ENCODE measurements at places on chromosomes 12 and 14.
A peak's percentile ranks its signal among the peaks of the same experiment; 100 is the strongest.

DNA sequence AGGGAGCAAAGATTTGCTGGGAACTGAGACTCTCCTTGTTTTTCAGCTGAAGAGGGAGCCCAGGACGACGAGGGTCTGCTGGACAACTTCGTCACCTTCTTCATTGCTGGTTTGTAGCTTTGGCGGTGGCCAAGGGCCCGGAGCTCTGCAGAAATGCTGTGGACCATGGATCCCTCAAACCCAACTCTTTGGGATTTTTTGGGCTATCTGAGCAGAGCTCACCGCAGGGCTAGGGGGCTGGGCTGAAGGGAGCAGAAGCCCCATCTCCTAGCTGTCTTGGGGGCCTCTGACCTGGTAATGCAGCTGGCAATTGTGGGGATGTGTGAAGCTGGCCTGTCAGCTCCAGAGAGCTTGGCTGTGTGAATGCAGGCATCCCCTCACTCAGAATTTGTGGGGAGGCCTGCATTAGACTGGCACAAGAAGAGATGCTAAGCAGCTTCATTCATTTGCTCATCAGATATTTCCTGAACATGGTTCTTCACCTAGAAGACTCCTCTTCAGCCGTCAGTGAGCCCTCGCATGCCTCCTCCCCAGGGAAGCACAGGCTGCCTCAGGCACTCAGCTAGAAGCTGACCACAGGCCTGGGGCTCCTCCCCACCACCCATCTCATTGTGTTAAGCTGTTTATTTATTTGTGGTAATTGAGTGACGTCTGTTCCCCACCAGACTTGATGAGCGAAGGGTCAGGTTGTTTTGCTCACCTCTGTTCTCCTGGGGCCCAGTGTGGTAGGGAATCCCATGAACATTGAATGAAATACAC is 32.2 kb downstream of the CYP46A1 start:
- DNase-seq = no peak

DNA sequence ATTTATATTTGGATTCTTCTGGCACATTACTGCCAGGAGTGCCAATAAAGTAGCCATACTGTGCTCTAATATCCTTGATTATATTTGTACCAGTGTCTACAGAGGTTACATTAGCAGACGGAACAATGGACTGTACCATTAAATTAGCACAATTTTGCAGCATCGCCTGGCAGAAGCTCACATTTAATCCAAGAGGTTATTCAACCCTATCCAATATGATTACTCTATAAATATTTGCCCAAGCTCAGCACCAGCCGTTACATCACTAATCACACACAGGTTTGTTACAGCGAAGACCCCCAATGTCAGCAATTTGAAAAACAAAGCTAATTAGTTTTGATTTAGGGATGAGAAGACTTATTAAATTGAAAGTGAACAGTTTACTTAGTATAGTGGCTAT is 16.9 kb upstream of the MGST1 start:
- no peak for DNase-seq

DNA sequence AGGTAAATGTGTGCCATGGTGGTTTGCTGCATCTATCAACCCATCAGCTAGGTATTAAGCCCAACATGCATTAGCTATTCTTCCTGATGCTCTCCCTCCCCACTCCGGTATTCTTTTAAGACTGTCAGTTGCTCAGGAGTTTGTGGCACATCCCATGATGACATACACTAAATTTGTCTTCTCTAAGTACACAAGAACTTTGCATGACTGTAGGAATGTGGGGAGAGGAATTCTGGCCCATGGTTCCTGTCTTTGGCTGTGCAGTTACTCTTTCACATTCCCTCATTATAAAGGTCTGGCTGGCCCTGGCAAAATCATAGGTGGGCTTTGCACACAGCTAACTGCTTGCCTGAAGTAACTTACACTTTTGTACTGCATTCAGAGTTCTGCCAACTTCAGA is 30.3 kb downstream of the HMGA2 start:
- no peak for DNase-seq

DNA sequence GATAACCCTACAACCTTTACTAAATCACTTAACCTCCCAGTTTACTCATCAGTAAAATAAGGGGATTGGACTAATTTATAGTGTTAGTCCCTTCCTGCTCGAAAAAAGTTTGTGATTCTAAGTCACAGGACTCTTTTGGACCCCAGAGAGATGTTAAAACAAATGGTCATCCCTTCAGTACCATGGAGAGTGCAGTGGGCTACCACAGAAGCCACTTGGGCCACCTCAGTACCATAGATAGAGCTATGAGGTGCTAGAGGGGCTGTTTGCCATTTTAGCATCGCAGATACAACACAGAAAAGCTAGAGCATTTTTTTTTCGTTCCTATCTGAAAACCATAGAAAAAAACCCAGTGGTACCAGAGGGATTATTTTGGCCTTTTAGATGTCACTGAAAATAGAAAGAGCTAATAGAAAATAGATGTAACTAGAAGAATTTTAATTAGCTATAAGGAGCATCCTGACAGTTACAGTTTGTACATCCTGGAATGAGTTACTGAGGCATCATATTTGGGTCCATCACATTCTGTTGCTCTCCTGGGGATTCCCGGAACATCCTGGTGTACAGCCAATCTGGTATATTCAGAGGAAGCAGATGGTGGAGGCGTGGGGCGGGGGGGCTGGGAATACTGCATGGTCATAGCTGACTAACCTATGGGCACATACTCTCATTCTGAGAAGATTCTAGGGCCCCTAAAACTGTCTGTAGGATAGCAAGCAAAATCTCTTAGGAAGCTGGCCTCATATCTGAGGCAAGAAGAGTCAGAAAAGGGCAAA is 2.8 kb downstream of the ZNF219 start:
- DNase-seq = no peak

DNA sequence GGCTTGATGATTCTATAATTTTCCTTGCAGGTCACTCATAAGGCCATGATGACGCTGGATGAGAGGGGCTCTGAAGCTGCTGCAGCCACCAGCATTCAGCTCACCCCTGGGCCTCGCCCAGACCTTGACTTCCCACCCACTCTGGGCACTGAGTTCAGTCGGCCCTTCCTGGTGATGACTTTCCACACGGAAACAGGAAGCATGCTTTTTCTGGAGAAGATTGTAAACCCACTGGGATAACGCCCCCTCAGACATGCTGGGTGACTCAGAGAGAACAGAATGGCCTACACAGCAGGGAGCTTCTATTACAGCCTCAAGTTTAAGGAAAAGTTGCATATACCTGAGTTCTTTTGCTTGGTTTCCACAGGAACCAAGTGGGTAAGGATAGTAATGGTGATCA is 34.3 kb downstream of the SERPINA3 start:
- no peak for DNase-seq

- DNase-seq = no peak
These were observed 195.8 kb upstream of the DIO3 start for GRCh38 chr14:101365329-101366158.

DNA sequence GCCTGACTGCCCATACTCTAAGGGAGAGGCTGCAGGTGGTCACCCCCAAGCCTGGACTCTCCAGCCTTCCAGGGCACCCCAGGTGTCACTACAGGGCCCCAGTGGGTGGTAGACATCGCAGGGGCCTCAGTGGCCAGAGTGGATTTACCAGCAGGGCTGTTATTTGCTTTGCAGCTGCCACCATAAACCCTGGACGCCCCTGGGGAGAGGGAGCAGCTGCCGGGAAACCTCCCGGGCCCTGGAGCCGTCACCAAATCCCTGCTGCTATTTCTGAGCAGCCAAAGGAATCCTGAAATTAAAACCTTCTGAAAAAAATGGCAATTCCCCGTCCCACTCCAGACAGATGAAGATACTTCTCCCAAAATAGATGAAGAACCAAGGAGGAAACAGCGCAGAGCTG is 13.9 kb downstream of the TMEM119 start:
- no peak for DNase-seq

GRCh38 chr14:50978529-50978871 is 34.2 kb upstream of the PYGL start:
- no peak for DNase-seq

- DNase-seq = peak; percentile 52
These were observed 59.4 kb downstream of the DGLUCY start for GRCh38 chr14:91173221-91173670.

DNA sequence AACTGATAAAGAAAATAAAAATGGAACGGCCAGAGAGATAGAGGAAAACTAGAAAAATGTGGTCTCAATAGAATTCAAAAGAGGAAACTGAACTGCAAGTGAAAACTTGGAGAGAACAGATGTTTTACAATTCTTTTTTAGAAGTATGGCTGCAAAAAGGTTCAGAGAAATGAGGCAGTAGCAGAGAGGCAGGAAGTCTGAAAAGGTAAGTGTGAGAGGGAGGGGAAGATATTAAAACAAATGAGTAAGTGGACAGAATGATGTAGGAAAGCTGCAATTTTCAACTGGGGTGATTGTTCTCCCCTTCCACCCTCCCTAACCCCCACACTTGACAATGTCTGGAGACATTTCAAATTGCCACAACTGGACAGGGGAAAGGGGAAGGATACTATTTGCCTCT is 12.9 kb downstream of the BTBD7 start:
- no peak for DNase-seq

DNA sequence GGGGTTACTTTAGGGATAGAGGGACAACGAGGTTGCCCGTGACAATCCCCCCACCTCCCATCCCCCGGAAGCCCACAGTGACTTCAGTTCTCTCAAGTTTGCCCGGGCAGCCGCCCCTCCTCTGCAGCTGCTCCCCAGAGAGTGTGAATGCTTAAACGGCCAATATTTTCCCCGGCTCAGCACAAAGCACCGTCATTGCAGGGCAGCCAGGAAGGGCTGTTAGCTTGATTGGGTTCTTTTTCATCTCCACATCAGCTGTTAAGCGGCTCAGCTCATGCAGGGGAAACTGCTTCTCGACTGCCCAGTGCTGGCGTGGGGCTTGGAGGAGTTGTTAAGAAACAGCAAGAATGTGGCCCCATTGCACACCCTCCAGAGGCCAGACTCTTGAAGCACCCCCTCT is 120.5 kb upstream of the NCOR2 start:
- no peak for DNase-seq

GRCh38 chr12:94550964-94551363 is 91.3 kb upstream of the CEP83 start:
- DNase-seq = no peak

DNA sequence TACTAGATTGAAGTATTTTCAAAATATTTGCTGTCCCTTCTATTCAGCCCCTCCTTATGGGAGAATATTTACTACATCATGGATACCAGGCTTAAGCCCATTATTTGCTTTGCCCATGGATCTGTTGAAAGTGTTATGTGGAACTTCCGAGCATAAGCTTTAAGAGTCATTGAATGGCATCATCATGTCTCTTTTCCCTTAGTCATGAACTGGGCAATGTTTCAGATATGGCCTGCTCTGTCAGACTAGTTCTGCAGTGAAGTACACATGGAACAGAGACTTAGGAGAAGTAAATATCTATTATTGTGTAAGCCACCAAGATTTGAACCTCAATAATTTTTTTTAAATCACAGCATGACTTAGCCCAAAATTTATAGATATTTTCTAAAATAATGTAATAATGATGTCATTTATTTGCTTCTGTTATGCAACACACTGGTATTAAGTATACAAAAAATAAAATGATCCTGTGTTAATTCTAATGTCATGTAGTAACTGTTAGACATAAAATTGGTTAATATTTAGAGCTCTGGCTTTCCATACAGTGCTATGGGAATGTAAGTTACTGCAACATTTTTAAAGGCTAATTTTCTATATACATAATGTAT is 1097.3 kb downstream of the SLC16A7 start:
- no peak for DNase-seq

GRCh38 chr12:14514154-14514842 is 53.4 kb downstream of the PLBD1 start:
- no peak for DNase-seq

DNA sequence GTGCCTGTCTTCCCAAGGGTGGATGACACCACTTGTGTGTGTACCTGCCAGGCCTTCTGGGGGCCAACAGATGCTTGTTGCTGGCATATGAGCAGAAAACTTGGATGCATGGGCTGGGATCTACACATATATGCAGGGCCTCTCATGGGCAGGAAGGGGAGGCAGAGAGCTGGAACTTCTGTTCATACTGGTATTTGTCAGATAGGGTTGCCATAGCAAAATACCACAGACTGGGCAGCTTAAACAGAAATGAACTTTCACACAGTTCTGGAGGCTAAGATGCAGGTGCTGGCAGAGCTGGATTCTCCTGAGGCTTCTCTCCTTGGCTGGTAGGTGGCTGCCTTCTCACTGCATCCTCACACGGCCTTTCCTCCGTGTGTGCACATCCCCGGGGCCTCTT is 121.8 kb downstream of the SUDS3 start:
- DNase-seq = no peak

GRCh38 chr14:69152902-69153151 is at the start of gene DCAF5:
DCAF5 (minus strand) TSS chr14:69153119; CDS start chr14:69152978, 141 bp downstream.
- DNase-seq = peak; percentile 74

- no peak for DNase-seq
These were observed 125.2 kb downstream of the MED13L start for GRCh38 chr12:116152268-116152667.

- no peak for DNase-seq
These were observed 29.6 kb downstream of the CRADD start for GRCh38 chr12:93706824-93707223.

- no peak for DNase-seq
These were observed 2.9 kb upstream of the SRGAP1 start for GRCh38 chr12:63841571-63841970.

- no peak for DNase-seq
These were observed 162.4 kb downstream of the RBM19 start for GRCh38 chr12:113803759-113804140.

GRCh38 chr12:42916143-42916542 is 326.6 kb upstream of the PRICKLE1 start:
- no peak for DNase-seq

GRCh38 chr12:110465024-110465423 is 3.0 kb downstream of the GPN3 start:
- no peak for DNase-seq

- no peak for DNase-seq
These were observed 10.8 kb downstream of the FBXL14 start for GRCh38 chr12:1583421-1584078.

- no peak for DNase-seq
These were observed 164.0 kb downstream of the FOXN3 start for GRCh38 chr14:89252887-89253532.

GRCh38 chr14:100091386-100091785 is 26.2 kb downstream of the EVL start:
- no peak for DNase-seq

DNA sequence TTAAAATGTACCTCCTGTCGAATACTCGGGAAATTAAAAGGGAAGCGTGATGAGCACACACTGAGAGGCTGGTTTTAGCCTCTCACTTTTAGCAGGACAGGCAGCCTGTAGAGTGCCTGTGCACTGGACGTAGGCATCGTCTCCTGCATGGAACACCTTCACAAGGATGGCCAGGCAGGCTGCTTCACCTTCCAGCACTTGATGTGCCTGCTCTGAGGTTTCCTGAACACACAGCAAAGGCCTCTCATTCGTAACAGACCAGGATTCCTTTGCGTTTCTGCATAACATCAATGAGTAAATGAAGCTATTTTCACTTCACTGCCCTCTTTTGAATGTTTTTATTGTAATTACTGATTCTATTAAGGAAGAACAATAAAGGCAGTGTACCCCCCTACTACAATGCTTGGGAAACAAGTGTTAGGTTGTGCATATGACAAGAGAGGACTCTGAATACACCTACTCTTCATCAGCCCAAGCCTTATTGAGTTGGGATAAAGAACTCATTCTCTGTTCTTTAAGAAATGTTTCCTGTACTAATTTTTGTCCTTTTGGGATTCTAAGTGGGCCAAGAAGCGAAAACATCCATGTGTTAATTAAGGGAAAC is 1077.6 kb upstream of the FOXG1 start:
- DNase-seq = no peak

Measured in activated naive CD4-positive, alpha-beta T cell (primary cell).